ENCODE measurements at places on chromosomes 2 and 18. TPM values are rescaled to one million over a fixed set of nuclear protein-coding genes. Genes with fewer than 3 reads are reported as not detected.

C2orf78 gene
- total RNA-seq: not detected

VIL1 gene
- total RNA-seq: not detected

RNF144A gene
- total RNA-seq: 1.6 TPM

CDH19 gene
- total RNA-seq: not detected

ARHGAP25 gene
- total RNA-seq: 207 TPM

CDK15 gene
- not detected for total RNA-seq

CDH20 gene
- not detected for total RNA-seq

UGT1A8 gene
- total RNA-seq: not detected

ANKRD53 gene
- 1.4 TPM for total RNA-seq

DNA sequence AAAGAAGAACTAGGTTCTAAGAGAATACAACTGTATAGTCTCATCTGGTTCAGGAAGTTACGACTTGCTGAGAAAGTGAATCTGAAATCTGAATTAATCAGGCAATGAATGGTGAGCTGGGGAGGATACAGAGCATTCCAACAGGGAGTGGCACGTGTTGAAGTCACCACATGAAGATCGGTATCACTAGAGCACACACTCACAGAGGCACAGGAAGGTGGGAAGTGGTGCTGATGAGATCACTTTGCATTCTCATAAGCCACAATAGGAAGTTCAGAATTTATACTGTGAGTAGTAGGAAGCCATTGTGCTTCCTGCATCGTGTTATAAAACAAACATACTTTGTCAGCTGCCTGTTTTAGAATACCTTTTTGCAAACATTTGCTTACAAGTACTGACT is 615.0 kb upstream of the DDX18 start:
- no peak for DNase-seq

DNA sequence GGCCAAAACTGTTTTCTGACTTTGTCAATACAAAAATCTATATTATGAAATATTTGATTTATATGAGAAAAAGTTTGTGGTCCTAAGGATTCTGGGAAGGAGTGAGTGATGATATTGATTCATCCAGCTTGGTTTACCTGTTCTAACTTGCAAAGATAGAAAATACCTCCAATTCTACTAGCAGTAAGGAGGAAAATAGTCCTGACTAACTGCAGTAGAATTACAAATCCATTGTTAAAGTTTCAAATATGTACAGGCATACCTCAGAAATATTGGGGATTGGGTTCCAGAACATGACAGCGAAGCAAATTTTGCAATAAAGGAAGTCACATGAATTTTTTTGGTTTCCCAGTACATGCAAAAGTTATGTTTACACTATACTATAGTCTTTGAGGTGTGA is 158.8 kb upstream of the CYRIA start:
- DNase-seq: no peak

DNA sequence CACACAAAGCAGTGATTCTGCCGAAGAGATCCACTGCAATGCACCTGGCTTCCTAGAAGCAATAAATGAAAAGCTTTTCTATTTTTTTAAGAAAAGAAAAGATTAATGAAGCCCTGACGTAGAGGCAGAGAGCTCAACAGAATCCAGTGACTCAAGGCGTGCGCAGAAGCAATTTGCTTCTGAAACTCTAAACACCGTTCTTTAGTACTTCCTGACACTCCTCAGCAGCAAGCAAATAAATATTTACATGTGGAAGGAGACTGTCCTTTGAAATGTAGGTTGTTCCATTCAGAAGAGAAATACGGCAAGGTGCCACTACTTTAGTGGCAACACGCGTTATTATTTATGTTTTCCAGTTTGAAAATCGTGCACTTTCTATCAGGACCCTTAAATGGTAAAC is 126.2 kb upstream of the ZNF516 start:
- no peak for DNase-seq

DNA sequence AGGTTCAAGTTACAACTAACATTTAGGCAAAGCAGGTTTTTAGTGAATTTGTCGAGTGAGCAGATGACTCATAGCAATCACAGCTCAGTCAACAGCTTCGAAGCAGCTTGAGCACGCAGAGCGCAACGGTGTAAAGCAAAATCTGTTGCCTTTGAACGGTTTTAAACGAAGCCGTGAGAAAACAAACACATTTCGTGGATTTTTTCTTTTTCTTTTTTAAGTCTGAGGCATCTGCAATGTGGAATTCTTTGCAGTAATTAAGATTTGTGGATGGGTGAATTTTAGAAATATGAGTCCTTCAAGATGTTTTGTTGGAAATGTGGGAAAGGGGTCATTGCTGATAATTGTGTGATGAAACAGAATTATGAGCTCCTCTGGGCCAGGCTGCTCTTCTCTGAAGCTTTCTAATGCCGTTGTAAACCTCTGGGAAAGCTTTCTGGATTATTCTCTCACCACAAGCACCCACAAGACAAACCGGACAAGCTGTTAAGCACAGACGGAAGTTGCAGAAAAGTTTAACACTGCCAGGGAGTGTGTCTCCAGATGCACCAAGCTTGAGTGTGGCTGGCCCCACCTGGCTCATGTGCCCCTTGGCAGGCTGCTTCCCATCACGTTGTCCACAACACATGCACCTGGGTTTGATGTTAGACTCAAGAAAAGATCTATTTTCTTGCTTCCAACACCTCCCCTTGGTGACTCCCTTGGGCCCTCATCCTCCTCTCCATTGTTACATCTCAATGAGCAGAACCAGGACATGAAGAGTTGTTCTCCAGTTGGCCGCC is 224.7 kb downstream of the ACKR3 start:
- DNase-seq: no peak

GRCh38 chr18:41153871-41154270 is 801.2 kb upstream of the PIK3C3 start:
- no peak for DNase-seq

DNA sequence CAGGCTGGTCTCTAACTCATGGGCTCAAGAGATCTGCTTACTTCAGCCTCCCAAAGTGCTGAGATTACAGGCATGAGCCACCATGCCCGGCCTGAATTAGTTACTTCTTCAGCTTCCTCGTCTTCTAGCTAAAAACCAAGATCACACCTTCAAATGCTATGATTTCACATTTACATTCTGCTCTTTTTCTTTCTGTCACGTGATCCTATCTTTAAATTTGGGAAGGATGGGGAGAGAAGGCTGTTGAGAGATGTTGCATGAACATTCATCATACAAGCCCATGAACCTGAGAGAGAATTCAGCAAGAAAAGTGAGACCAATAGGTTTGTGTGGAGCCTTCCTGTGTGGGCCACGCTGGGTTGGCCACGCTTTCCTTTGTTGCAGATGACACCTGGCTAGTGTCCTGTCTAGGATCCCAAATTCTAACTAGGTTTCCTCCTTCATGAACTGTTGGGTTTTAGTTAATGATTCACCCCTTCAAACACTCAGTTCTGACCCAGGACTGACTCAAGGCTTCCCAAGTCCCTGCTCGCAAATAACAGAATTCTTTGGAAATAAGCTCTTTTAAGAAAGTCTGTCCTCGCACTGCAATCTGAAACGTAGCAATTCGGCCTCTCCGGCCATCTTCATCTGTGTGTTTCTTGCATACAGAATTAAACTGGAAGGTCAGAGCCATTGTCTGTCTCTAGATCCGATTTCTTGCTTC is 57.3 kb upstream of the CREB1 start:
- DNase-seq: no peak

DNA sequence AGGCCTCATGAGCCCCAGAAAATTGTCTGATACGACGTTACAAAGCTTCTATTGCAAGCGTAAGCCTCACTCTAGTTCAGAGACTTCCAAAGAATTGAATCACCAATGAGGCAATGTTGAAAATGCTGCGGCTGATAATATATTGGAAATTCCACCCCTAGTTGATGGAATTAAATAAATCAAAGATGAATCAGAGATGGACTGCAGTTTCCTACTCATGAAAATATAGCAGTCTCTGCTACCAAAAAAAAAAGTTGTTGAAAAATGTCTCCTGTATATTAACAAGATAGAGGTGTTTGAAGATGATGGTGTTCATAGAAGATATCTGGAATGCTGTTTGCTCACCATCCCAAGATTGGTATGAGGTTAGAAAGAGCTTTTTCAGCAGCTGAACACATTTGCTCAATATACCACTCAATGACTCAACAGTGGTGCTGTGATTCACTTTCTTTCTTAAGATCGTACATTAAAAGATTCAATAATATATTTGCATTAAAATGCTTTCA is 99.8 kb upstream of the ARHGAP28 start:
- DNase-seq: no peak

- no peak for DNase-seq
Measured at GRCh38 chr18:23963443-23964165, 51.0 kb upstream of the TTC39C start.

DNA sequence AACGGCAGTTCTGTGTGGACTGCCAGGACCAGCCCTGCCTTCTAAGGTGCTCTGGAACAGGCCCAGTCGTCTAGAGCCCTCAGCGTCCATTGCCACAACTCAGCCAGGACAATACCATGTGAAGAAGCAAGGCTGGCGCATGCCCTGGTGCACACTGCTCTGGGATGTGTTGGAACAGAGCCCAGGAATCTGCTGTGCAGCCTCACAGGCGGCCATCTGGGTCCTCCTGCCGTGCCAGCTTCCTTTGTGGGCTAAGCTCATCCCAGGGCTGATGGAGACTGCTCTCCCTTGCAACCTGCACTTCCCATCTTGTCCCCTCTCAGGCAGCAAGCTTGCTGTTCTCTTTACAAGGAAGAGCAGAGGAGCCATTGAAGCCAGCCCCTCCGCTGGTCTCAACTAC is 246.4 kb upstream of the PXDN start:
- DNase-seq: no peak

GRCh38 chr2:39435741-39436591 is 1.1 kb downstream of the MAP4K3 start:
- peak; percentile 17 for DNase-seq

DNA sequence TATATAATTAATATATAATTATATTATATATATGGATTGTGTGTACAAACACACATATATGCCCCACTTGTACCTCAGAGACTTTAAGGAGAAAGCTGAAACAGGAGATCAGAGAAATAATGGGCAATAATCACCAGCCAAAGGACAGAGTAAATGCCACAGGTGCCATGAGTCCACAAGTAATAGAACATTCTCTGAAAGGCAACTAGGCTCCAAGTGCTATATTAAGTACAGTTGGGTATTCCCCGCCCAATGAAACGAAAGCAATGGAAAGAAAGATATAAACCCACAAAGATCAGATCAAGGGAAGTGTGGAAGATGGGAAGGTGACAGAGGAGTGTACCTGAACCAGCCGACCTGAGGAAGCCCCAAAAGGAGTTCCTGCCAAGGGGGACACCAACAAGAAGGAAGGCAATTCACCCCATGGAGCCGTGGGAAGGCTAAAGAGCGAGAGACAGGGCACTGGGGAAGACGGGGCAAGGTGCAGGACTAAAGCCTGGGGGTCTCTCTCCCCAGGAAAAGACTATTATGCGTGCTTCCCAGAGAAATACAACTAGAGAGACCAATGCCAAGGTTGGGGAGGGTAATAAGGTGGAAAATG is 19.0 kb downstream of the DYM start:
- DNase-seq: no peak

GRCh38 chr2:237320801-237321560 is 93.0 kb downstream of the COL6A3 start:
- no peak for DNase-seq

DNA sequence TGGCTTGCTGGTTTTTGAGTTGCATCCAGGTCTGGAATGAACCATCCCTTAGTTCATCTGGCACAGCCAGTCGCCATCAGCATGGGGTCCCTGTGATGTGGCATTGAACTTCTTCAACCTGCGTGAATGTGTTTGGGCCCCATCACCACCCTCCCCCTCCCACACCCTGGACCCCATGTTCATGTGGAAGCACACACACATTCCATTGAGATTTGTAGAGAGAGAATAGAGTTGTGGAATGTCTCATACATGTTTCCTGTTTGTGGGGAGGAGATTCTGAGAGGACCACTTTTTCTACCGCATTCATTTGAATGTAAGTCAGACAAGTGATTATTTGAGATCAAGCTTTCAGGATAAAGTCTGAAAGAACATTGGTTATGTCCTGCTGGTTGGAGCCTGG is 117.6 kb upstream of the EML6 start:
- DNase-seq: no peak

DNA sequence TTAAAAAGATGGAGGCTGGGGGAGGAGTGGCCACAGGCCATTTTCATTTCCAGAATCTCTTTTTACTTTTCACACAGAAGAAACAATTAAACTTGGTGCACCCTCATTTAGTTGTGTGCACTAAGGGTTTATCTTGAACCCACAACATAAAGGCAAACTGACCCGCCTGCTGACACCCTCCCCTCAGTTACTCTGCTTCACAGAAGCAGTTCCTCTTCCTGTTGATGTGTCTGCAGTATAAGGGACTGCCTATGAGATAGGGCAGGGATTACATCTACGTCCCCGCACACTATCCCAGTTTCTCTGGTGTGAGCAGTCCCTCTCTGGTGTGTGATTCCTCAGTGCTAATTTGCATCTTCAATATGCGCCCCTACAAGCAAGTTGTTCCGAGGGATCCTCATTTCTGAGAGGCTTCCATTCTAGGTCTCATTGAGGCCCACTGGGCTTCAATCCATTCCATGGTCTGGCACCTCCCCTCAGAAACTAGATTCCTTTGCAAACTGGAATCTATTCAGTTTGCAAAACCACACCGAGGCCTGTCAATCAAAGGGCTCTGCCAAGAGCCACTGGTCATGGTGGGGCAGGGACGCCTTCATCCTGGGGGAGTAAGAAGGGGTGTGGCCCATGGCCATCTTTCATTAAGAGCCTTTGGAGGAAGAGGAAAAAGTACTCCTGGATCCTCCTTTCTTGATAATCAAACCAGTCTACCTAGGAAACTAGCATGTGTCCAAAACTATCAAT is 12.3 kb downstream of the CREG2 start:
- no peak for DNase-seq

- DNase-seq: no peak
Measured at GRCh38 chr2:180374502-180375281, 367.6 kb upstream of the CWC22 start.

- DNase-seq: no peak
Measured at GRCh38 chr2:233241803-233242202, 9.7 kb upstream of the ATG16L1 start.

- DNase-seq: peak; percentile 90
Measured at GRCh38 chr18:10490401-10491165, 35.2 kb upstream of the NAPG start.

- DNase-seq: no peak
Measured at GRCh38 chr2:80244905-80245584, 59.5 kb downstream of the LRRTM1 start.

DNA sequence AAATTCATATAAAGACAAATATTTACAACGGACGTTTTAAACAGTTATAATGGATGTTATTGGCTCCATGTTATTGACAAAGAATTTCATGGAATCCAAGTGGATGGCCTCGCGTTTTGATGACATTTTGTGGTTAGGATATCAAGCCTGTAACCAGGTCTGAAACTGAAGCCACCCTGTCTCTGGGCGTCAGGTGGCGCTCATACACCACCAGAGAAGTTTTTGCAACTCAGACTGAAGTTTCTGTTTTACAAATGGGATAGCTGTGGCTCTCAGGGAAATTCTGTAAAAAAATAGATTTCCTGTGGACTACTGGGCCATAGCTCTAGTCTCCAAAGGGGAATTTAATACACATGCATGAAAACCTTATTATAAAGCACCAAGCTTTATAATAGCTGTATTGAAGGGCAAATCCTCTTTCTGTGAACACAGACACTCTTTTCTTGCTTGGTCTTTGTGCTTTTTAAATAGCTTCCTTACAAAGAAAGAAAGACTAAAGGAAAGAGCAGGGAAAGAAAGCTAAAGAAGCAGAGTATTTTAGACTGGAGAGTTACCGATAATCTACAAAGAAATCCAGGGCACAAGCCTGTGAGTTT is 86.7 kb downstream of the C18orf54 start:
- peak; percentile 14 for DNase-seq

- peak; percentile 25 for DNase-seq
Measured at GRCh38 chr18:8367217-8367988, 241.8 kb upstream of the RAB12 start.

Measured in B cell (primary cell).